ENCODE measurements at places on chromosomes 3 and 15. TPM values are rescaled to one million over a fixed set of nuclear protein-coding genes. Genes with fewer than 3 reads are reported as not detected.

The TNFAIP8L3 gene
- total RNA-seq: 8.6 TPM

The ZNF774 gene
- 8.1 TPM for total RNA-seq

The BRPF1 gene
- total RNA-seq: 18.7 TPM

The MAP6D1 gene
- total RNA-seq: not detected

GRCh38 chr3:50563867-50564266, 3.7 kb downstream of the C3orf18 start:
- no peak for DNase-seq

DNA sequence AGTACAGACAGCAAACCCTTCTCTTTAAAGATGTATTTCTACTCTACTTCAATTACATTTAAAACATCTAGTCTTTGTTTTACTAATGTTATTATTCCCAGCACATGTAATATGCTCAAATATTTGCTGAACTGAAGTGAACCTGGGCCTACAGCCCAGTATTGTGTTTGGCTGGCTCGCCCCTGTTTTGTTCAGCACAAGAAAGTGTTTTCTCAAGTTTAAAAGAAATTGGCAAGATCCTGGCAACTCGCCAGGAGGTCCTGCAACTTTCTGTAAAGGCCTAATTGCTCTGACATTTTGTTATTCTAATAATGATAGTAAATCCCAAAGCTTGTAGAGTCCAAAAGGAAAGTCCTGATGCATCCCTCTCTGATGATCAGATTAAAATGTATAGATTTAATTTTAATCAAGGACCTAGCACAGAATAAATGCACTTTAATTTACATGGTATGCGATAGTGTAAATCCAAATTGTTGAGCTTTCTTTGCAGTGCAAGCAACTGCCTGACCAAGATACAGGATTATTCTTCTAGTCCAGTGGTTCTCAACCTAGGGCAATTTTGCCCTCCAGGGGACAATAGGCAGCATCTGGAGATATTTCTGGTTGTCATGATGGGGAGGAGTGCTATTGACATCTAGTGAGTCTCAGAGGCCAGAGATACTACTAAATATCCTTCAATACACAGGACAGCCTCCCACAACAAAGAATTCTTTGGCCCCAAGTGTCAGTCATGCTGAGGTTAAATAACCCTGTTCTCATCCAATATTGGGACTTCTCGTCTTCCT, 35.7 kb upstream of the TMOD3 start:
- no peak for DNase-seq

DNA sequence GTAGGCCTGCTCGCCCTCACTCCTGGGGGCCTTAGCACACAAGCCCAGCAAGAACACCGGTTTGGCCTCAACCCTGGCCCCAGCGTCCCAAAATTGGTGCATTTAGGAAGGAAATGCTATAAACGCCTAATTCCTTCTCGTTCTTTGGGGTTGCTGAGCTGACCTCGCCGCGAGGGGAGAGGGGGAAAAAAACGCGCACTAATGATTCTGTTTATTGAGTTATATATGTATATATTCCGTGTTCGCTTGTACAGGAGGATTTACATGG, 3.9 kb downstream of the FEZF2 start:
- no peak for DNase-seq

GRCh38 chr3:124791142-124791541, 60.9 kb downstream of the UMPS start:
- DNase-seq: no peak

DNA sequence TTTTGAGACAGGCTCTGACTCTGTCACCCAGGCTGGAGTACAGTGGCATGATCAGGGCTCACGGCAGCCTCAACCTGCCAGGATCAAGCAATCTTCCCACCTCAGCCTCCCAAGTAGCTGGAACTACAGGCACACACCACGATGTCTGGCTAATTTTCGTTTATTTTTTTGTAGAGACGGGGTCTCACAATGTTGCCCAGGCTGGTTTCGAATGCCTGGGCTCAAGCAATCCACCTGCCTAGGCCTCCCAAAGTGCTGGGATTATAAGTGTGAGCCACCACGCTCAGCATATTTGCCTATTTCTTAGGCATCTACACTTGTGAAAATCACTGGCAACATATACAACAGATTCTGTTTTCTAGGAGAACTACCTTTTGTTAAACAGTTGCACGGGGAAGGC, 16.9 kb downstream of the MYO1E start:
- no peak for DNase-seq

DNA sequence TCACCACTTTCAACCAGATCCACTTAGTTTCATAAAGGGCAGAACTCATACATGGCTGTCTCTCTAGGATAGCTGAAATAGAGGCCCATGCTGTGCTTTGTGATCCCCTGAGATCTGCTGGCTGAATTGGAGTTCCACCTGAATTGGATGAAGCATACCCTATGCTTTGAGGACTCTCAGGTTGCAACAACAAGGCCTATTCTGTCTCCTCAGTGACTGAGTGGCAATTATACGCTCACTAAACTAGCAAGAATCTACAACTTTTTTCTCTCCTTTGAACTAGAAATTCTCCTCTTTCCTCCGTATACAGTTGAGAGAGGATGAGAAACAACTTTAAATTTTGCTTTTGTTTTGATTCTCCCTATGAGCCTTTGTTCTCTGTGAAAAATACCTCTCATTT, 348.7 kb downstream of the LSAMP start:
- DNase-seq: no peak

GRCh38 chr3:5122741-5123706, 932 bp downstream of the ARL8B start:
- peak; percentile 32 for DNase-seq

- no peak for DNase-seq
Measured at GRCh38 chr15:89184357-89184756, 37.0 kb downstream of the RLBP1 start.

DNA sequence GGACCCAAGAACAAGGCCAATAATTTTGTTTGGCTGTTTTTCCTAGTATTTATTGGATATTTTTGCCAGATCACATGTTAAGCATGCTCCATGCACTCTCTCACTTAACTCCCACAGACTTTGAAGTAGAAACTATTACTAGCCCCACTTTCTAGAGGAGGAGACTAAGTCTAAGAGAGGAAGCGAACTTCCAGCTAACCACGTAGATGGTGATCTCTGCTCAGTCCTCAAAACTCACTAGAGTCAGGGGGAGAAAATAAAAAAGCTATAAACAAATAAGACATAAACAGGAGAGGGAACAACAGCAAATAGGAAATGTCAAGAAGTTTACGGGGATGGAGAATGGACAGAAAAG, 481.0 kb upstream of the PROK2 start:
- no peak for DNase-seq

DNA sequence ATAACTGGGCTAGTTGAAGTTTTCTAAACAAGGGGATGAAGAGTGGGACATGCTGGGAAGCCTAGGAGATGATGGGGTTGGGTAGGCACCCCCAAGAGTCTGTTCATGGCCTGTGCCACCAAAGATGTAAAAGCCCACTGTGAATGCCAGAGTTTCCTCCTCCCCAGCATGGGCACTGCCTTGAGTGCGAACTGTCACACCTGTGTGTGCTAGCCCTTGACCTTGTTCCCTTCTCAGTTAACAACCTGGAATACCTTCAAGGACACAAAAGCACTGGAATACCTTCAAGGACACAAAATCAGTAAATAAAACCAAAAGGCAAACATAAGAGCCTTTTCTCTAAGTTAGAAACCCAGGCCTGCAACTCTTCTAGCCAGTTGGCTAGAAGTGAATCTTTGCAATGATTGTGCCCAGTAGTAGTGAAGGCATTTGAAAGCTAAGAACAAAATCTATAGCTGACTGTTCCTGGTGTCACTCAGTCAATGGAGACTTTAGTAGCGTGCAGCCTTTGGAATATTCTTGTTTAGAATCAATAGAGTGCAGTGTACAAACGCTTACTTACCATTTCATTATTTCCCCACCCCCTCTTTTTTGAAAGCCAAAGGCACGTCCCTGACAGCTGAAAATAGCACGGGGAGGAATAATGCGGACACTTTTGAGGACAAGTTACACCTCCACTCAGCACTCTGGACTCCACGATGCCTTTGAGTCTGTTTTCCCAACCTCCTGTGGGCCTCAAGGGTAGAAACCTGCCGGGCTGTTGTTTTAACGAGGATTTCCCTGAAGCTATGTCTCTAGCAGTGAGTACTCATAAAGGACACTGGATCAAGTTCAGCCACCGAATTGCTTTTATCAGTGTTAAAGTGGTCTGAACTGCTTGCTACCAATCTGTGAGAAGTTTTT, 24.2 kb downstream of the PSMD6 start:
- no peak for DNase-seq

DNA sequence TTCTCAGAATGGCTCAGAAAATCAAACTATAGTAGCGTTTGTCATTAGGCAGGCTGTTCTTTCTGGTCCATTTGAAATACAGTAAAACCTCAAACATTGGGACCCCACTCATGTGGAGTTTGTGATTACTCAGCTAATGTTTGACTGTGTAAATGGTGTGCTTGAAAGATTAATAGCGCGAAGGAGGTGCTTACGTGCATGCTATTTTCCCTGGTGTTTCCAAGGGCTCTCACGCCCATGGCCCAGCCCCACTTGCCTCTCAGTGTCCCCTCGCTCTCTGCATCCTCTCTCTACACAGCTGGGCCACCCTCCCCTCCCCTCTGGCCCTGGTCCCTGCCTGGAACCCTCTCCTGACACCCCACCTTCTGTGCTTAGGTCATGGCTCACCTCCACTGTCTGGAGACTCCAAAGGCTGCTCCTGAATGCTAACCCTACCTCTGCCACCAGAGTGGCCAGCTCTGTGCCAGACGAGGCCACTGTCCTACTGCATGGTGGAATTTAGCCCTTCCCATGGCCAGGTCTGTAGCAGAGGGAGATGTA, 194.2 kb downstream of the PLCL2 start:
- DNase-seq: no peak

DNA sequence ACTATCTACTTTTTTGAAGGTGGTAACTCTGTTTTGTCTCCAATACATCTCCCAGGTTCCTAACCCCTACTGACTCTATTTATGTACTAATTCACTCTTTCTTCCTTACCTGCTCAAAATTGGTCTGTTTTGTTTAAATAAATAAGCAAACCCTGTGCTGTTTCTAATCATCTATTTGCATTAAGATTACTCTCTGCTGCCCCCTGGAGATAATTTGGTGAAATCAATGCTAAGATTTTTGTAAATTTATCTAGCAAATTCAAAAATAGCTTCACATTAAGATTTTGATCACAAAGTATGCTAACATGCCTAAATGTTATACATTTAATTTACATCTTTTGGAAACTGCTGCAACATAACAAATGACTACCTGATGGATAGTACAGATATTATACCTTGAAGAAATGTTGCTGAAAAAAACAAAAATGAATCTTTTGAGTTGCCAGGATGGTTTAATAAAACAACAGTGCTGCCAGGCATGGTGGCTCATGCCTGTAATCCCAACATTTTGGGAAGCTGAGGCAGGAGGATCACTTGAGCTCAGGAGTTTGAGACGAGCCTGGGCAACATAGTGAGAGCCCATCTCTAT, 4.4 kb upstream of the CD200R1 start:
- no peak for DNase-seq

DNA sequence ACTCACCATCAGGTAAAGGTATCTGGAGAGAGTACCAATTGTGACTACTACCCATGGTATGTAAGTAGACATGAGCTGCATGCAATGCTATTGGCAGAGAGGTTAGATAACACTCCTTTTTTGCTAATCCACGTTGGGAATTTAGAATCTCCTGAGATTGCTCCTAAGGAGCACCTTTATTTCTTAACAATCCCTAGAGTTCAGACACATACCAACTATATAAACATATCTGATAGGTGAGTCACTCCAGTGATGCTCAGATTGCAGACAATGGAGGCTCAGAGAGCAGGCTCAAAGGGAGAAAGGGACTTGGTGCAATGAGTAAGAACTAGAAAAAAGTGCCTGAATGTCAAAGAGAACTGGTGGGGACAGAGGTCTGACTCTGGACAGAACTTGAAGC, 47.0 kb upstream of the LRRFIP2 start:
- DNase-seq: no peak

DNA sequence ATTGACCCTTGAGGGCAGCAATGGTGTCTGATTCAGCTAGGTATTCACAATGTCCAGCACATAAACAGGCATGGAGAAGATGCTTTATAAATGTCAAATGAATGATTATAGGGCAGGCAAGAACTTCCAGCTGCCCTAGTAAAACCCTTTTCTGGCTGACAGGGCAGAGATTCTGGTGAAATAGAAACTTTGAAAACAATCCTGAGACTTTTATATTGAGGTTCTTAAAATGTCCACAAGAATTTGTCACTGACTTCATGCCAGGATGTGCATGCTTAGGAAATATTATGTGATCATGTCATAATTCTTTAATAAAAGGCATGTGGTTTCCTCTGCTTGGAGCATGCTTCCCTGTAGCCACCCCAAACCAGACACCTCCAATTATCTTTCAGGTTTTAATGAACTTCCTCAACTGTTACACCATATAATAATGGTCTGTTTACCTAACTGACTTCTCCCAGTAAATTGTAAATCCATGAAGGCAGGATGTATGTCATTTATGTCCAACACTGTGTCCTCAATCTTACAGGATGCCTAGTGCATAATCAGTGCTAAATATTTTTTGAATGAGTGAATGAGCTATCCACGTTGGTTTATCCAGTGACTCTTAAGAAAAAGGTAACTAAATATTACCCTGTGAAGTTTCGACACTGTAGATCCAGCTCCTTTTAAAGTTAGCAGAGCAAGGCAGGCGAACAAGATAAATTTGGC, 43.4 kb upstream of the CLRN1 start:
- DNase-seq: no peak

DNA sequence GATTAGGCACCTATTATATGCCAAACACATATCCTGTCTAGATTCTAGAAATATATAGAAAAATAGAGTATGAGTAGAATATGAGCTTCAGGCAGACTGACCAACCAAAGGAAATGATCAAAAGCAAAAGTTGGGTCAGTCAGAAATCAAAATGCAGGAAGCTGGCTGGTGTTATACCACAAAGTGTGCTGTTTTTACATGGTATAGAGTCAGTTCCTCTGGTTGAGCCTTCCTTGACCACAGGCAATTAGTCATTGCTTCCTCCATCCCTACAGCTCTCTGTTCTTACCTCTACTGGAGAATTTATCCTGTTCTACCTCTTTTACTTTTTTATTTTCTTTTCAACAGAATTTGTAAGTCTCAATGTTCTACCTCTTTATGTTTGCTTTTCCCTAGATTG, 149.8 kb downstream of the TMCO5A start:
- DNase-seq: no peak

GRCh38 chr3:141575879-141576743, 89.3 kb downstream of the RASA2 start:
- no peak for DNase-seq

DNA sequence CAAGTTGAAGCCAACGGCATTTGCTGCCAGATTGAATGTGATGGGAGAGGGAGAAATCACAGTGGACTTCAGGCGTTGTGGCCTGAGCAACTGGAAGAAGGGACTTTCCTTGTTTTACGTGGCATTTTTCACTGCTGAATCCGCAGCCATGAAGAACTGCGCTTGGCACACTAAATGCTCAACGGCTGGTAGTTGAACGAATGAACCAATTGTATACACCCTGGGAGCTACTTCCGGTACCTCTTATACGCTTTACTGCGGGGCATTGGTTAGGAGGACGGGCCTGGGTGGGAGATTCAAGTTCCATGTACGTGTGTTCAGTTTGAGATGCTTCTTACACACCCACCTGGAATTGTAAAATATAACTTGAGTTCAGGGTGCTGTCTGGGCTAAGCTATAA, 5.2 kb downstream of the SYNM start:
- DNase-seq: no peak

GRCh38 chr3:27861046-27862036, 139.2 kb upstream of the EOMES start:
- DNase-seq: no peak

Data from transverse colon (tissue), 4 donors.